ENCODE measurements at places on chromosomes 1 and 21. TPM values are rescaled to one million over a fixed set of nuclear protein-coding genes. Genes with fewer than 3 reads are reported as not detected.

CLIC6 gene
- 0.67 TPM for total RNA-seq

DNA sequence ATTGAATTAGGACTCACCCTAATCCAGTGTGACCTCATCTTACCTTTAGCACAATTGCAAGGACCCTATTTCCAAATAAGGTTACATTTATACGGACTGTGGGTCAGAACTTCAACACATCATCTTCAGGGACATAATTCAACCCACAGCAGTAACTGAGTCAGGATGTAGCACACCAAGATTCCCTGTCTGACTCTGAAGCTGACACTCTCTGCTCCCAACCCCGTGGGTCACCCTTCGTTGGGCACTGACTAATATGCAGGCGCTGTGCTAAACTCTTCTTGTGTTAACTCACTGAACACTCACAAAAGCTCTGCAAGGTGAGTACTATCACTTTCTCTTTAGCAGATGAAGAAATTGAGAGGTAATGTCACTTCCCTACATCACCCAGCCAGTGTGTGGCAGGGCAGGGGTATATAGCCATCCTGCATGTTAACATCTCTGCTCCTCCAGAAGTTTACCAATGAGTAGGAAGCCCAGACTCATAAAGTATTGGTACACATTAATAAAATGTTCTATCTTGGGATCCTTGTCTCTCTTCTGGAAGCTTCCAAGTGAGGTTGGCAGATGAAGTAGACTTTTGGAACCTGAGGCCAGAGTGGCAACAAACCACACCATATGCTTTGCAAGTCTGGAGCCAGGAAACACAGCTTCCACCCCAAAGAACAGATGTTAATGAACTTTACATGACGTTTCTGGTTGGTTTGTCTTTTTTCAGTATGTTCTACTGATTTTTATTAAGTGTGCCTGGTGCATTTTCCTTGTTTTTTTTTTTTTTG, 139.2 kb upstream of the KLHDC7A start:
- DNase-seq = no peak

PTP4A2 gene
- 254 TPM for total RNA-seq

DNA sequence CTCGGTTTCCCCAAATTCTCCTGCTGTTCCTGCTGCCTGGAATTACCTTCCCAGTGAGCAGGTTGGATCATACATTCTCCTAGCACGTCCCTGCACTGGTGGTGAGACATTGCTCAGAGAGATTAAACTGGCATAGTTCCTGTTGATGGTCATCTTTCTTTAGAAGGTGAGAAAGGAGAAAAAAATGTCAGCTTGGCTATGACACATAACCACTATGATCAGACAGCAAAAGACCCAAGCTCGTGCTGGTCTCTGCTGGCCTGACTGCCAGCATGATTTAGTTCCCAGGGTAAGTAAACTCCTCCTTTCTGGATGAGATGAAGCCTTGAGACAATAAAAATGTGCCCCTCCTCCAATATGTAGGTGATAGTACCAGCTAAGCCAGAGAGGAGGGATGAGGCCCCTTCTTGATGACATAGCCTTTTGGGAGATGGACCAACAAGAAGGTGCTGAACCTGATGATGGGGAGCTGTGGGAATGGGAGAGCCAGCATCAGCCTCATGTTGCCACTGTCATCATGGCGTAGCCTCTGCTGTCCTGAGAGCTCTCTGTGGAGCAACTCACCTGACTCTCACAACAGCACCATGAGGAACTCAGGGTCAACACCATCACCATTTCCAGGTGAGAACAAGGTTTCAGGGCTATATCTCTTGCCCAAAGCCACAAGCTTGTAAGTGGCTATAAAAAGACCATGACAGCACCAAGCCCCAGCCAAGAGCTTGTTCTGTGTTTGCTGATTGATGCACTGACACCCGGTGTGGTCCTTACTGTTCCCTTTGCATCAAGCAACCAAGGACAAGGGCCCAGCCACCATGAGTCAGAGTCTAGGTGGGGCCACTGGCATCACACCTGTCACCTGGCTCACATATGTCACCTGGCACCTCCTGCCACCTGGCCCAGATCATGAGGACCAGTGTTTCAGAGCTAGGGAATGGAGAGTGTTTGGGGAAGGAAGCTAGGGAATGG, 200.0 kb downstream of the MATN1 start:
- no peak for DNase-seq

DNA sequence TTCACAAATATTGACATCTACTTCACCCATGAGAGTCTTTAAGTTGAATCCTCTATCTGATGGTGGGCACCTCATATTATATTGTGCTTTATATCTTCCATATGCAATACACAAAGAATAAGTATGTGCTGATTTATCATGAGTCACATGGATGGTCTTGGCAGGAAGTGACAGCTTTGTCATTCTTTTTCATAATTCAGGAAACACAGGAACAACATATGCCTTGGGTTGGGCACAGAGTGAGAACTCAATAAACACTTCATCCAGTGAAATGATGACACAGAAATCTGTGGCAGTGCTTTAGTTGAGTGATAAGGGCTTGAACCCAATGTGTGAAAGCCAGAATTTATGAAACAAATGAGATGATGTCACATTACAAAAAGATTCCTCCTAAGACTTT, 41.2 kb downstream of the GADD45A start:
- no peak for DNase-seq

ABCB10 gene
- 20.2 TPM for total RNA-seq

GRCh38 chr1:239263801-239264200, 122.6 kb upstream of the CHRM3 start:
- no peak for DNase-seq

TP73 gene
- 0.17 TPM for total RNA-seq

DNA sequence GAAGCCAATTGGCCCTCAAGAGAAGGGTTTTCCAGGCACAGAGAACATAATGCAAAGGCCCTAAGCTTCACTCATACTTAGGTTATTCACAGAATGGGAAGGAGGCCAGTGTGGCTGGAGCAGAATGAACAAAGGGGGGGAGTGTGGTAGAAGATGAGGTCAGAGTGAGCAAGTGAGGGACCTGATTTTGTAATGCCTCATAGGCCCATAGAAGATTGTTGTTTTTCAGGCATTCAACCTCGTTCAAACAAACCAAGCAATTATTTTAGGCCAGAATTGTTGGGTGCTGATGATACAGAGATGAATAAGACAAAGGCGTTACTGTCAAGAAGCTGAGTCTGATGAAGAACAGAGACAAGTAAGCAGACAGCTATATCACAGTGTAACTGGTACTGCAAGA, 54.5 kb upstream of the RAP1A start:
- DNase-seq = no peak

KRTAP10-11 gene
- not detected for total RNA-seq

- no peak for DNase-seq
Measured at GRCh38 chr1:4424766-4425165, 229.6 kb upstream of the AJAP1 start.

Data from CD4-positive, alpha-beta memory T cell (primary cell).